ENCODE measurements at places on chromosomes 12 and 14. TPM values are rescaled to one million over a fixed set of nuclear protein-coding genes. Genes with fewer than 3 reads are reported as not detected.
A peak's percentile ranks its signal among the peaks of the same experiment; 100 is the strongest.

GRCh38 chr12:95102916-95103671 lies 29.7 kb upstream of the NR2C1 start:
- H3K27ac ChIP-seq: no peak overlapping the region
- H3K36me3 ChIP-seq: no peaks in the 10 kb centered on the region
- no peak for DNase-seq
- peaks cover 3% of the 10 kb centered on the region for H3K27me3 ChIP-seq

- no peaks in the 10 kb centered on the region for H3K27me3 ChIP-seq
- no peak for DNase-seq
- H3K4me1 ChIP-seq: peaks cover 10% of the 10 kb centered on the region
- no peaks in the 10 kb centered on the region for H3K36me3 ChIP-seq
- H3K4me3 ChIP-seq: peak overlapping the region; percentile 69
- H3K27ac ChIP-seq: peak overlapping the region; percentile 59
These were observed 1134.6 kb downstream of the BCL11B start for GRCh38 chr14:98137131-98138025.

- H3K27ac ChIP-seq: no peak overlapping the region
- H3K4me3 ChIP-seq: no peak overlapping the region
- no peaks in the 10 kb centered on the region for H3K4me1 ChIP-seq
- peaks cover 4% of the 10 kb centered on the region for H3K27me3 ChIP-seq
These were observed 55.4 kb downstream of the TMEM260 start for GRCh38 chr14:56635041-56635440.

GRCh38 chr12:91142221-91142631 lies 30.9 kb upstream of the LUM start:
- peaks cover 3% of the 10 kb centered on the region for H3K27me3 ChIP-seq
- H3K4me3 ChIP-seq: no peak overlapping the region
- no peaks in the 10 kb centered on the region for H3K36me3 ChIP-seq
- H3K4me1 ChIP-seq: no peaks in the 10 kb centered on the region
- no peak for DNase-seq
- H3K27ac ChIP-seq: no peak overlapping the region

DNA sequence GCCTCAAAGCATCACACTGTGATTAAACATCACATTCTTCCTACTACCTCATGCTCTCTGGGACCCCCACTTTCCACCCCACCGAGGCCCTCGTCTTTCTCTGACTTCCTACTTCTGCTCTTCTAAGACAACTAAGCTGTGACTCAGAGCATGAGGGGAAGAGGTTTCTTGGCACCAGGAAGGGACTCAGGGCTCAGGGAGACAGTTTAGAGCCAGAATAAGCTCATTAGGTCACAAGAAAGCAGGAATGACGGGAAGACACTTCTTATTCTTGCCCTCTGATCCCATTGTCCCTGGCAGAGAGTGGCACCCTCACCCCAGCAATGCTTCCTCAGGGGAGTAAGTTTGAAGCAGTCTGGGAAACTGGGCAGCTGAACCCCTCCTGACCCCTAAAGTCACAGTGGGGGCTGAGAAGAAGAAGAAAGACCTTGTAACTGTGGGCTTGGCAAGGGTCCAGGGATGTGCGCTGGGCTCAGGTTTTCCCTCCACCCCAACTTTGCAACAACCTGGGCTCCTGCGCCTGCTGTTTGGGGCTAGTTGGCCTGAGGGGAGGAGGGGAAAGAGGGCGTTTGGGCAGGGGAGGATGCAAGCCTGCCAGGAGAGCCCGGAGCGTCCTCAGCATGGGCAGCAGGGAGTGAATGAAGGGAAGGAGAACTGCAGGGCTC lies 64.6 kb upstream of the ACTN1 start:
- H3K4me3 ChIP-seq: no peak overlapping the region
- DNase-seq: no peak
- no peaks in the 10 kb centered on the region for H3K36me3 ChIP-seq
- peaks cover 5% of the 10 kb centered on the region for H3K4me1 ChIP-seq

- H3K4me3 ChIP-seq: no peak overlapping the region
- peaks cover 6% of the 10 kb centered on the region for H3K27me3 ChIP-seq
These were observed 47.6 kb upstream of the RBM19 start for GRCh38 chr12:114013575-114014345.

DNA sequence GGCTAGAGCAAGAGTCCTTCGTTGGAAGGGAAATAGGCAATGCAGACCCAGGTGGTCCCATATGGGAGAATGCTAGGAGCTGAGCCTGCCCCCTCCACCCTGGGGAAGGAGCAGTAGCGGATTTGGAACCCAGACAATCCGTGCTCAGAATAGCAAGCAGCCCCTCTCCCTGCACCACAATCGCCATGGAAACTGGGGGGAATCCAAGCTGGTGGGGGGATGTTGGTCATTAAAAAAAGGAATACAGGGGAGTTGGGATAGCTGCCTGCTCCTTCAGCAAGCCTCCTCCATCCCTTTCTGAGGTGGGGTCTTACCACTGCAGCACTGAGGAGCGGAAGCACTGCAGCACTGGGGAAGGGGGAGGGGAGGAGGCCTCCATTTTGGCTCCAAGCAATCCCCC lies 2.9 kb downstream of the RND1 start:
- peaks cover 17% of the 10 kb centered on the region for H3K4me1 ChIP-seq
- H3K36me3 ChIP-seq: no peaks in the 10 kb centered on the region
- no peak overlapping the region for H3K27ac ChIP-seq
- no peak for DNase-seq
- H3K27me3 ChIP-seq: peaks cover 15% of the 10 kb centered on the region

DNA sequence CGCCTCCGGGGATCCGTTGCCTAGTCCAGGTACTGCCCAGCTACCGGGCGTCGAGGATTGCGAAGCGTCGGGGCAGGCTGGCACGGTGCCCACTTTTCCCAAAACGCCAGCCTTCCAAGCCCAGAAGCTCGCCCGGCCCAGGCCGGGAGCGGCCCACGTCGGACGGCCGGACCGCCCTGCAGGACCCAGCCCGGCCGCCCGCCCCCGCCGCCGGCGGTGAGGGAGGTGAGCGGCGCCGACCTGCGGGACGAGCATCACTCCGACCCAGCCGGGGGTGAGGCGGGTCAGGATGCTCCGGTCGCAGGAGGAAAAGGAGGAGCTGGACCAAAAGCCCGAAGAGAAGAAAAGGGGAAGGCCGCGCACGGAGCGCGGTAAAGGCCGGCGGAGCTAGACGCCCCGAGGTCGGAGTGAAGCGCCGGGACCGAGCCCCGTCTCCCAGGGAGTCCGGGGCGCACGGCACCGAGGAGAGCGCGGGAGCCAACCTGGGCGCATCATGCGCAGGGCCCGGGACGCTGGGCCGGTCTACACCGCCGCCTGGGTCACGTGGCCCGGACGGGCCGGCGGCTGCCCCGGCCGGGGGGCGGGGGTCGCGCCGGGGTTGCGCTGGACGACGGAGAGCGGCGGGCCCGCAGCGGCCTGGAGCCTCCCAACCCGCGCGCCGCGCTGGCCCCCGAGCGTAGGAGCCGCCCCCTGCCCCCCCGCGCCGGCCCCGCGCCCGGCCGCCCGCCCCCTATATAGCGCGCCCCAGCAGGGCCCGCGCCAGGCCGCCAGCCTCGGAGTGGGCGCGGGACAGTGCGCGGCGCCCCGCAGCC lies at the start of gene AQP5:
Gene AQP5 (plus strand): TSS at position 762 of the 812 bp plus-strand sequence. CDS start 146 bp downstream, outside the sequence.
- no peak for DNase-seq
- peak within 1 kb of the TSS; percentile 80 for H3K4me3 ChIP-seq
- H3K36me3 ChIP-seq: peaks cover 10% of the 10 kb centered on the region
- peaks cover 3% of the 10 kb centered on the region for H3K4me1 ChIP-seq
- peaks cover 38% of the 10 kb centered on the region for H3K27me3 ChIP-seq

- no peak overlapping the region for H3K27ac ChIP-seq
- DNase-seq: no peak
- H3K4me3 ChIP-seq: no peak overlapping the region
- no peaks in the 10 kb centered on the region for H3K36me3 ChIP-seq
- H3K27me3 ChIP-seq: peaks cover 3% of the 10 kb centered on the region
These were observed 11.0 kb downstream of the PAPLN start for GRCh38 chr14:73248108-73248868.

POTEM gene
- not detected for total RNA-seq

SERPINA3 gene
- total RNA-seq: not detected

All from glutamatergic neuron (in vitro differentiated cells).